ENCODE measurements at places on chromosomes 12 and 14. TPM values are rescaled to one million over a fixed set of nuclear protein-coding genes. Genes with fewer than 3 reads are reported as not detected.
A peak's percentile ranks its signal among the peaks of the same experiment; 100 is the strongest.

DNA sequence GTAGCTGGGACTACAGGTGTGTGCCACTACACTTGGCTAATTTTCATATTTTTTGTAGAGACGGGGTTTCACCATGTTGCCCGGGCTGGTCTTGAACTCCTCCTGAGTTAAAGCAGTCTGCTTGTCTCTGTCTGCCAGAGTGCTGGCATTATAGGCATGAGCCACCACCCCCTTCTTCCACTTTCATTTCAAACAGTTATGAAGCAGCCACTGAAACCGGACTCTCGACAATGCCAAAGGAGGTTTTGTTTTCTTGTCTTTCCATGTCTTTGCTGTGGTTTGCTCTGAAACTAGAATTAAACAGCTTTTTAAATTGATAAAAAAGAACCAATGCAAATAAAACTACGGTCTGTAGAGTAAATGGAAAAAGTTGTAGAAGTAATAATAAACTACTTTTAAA, 30.4 kb downstream of the RAP1B start:
- no peak for DNase-seq

Gene SMIM41
- total RNA-seq, result 0.46 TPM

DNA sequence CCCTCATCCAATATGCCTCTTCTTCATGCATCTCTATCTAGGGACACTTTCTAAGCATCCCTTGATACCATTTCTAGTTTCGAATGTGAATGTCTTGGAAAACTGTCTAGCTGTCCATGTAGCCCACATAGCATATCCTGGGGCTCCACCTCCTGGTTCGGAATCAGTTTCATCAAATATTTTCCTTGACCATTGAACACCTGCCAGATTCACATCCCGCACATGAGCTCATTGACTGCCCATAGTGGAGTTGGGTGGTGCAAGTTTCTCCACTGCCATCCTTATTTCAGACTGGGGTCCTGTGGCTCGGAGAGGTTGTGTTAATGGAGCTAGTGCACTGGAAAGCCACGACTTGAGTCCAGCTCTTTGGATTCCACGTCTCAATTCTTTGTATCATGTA, 58.6 kb upstream of the TMEM263 start:
- no peak for DNase-seq

Gene GDF3
- not detected for total RNA-seq

DNA sequence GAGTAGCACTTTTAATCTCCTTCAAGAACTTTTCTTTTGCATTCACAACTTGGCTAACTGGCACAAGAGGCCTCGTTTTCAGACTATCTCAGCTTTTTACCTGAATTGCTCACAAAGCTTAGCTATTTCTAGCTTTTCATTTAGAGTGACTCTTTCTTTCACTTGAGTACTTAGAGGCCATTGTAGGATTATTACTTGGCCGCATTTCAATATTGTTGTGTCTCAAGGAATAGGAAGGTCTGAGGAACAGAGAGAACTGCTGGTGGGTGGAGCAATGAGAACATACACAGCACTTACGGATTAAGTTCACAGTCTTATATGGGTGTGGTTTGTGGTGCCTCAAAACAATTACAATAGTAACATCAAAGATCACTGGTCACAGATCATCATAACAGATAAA, 224.8 kb upstream of the NPAS3 start:
- no peak for DNase-seq

GRCh38 chr14:94340533-94340932, 17.4 kb upstream of the SERPINA6 start:
- no peak for DNase-seq

- peak; percentile 35 for DNase-seq
These were observed 11.2 kb upstream of the PYGL start for GRCh38 chr14:50955373-50956043.

DNA sequence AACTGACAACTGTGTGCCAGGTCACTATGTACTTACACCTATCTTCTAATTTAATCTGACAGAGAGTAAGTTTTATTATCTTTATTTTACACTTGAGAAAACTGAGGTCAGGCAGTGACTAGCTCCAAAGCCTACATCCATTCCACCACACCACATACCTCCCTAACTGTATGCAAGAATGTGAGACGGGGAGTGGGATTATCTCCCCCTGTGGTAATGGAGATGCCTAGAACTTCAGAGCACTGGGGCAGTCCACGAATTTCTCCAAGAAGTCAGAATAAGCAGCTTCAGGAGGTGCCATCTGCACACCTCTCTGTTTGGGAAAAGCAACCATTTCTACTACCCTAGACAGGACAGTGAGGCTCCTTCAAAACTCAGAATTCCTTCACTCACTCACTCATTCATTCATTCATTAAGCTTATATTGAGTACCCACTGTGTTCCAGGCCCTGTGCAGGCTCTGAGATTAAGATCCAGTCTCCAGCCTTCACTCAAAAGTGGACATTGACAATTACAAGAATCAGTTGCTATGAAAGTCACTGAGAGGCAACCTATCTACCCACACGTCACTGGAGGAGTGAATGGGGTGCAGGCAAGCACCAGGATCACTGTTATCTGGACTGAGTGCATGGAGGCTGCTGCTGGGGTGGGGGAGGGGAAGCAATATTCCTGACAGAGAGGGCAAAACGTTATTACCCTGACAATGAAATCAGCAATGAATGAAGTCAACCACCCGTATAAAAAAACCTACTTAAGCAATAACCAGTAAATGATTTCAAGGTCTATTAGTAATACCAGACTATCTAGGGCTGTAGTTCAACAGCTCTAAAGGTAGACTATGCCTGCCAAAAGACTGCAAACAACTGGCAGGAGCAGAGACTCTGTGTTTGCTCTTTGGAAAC, 18.0 kb downstream of the SLC7A7 start:
- DNase-seq, result no peak

Gene TTC9
- total RNA-seq, result 8.1 TPM

GRCh38 chr14:90061685-90062126, at the start of gene KCNK13:
KCNK13 (plus strand) TSS chr14:90061994; CDS start chr14:90062206, 212 bp downstream.
- DNase-seq, result no peak

GRCh38 chr12:98127336-98127679, 388.1 kb upstream of the TMPO start:
- DNase-seq, result no peak

DNA sequence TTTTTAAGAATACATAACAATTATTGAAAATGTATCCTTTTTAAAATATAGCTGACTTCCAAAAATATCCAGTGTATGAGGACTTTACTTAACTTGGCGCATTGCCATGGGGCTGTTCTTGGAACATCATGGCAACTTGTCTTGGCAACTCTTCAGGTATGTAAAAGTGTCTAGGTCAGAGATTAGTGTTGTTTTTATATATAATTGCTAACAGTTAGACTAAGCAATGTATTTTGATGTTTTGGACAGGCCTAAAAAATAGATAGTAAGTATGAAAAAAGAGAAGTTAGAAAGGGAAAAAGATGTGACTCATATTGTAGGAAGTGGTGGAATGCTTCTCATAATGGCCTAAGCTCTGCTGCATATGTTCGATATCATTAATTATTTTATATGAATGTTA, 70.9 kb downstream of the MON2 start:
- peak; percentile 39 for DNase-seq

Gene P2RX2
- total RNA-seq, result not detected

Gene GNB3
- 3.3 TPM for total RNA-seq

DNA sequence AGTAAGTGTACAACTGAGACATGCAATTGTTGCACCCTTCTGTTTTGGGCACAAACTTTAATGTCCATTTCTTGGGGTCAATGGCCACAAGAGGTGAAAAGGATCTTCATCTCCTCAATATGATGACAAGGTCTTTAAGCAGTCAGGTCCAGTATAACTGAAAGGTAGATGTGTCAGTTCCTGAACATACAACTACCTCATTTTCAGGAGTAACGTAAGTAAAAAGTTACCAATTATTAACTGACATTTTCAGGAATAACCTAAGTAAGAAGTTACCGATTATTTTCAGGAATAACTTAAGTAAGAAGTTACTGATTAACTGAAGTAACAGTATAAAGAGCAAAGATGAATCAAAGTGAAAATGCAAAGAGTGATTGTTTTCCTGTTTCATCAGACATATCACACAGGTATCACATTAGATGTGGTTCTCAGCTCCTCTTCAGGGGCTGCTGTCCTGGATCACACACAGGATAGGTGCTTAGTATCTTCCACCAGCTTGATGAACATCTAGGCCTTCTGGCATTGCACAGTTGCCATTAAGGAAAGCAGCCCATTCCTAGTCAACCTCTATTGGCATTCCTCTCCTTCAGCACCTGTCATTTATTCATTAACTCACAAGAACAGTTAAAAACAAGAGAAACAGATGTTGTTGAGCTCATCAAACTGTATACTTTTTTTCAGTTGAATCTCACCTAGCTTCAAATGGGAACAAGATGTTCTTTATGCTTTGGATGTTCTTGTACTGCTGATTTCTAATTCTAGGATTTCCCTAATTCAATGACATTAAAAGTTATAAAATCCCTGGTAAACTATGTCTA, 200.0 kb downstream of the FOXG1 start:
- no peak for DNase-seq

DNA sequence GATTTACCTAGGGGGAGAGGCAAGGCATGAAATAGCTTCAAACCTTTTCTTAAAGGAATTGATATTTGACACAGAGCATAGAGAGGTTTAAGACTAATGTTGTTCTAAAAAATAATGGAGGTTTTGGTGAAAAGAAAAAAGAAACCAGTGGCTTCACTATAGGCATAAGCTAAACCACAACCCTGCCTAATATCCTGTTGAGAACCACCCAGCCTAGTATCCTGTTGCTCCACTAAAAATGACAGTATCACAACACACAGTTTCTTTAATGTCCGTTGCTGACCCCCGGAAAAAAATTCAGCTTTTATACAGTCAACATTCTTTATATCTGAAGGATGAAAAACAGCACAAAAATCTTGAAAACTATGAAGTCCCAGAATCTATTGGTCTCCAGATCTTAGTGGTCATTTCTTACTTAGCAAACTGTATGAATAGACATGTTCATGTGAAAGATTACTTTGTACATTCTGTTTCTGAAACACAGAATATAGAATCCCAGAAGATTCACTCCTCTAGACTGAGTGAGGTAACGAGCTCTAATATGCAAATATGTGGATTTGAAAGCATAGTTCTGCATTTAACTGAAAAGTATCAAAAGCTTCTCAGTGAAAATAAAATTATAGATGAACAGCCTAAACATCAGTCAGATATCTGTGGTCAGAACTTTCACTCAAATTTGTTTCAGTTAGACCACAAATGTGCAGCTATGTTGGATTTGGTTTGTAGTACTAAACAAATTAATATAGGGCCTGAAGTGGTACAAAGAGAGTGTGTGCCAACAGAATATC, 40.5 kb downstream of the GALC start:
- no peak for DNase-seq

- DNase-seq, result no peak
These were observed 40.0 kb upstream of the NAP1L1 start for GRCh38 chr12:76124456-76124855.

- DNase-seq, result no peak
These were observed 2.6 kb upstream of the PLEKHG3 start for GRCh38 chr14:64701660-64702059.

Gene FAM181A
- total RNA-seq, result not detected

DNA sequence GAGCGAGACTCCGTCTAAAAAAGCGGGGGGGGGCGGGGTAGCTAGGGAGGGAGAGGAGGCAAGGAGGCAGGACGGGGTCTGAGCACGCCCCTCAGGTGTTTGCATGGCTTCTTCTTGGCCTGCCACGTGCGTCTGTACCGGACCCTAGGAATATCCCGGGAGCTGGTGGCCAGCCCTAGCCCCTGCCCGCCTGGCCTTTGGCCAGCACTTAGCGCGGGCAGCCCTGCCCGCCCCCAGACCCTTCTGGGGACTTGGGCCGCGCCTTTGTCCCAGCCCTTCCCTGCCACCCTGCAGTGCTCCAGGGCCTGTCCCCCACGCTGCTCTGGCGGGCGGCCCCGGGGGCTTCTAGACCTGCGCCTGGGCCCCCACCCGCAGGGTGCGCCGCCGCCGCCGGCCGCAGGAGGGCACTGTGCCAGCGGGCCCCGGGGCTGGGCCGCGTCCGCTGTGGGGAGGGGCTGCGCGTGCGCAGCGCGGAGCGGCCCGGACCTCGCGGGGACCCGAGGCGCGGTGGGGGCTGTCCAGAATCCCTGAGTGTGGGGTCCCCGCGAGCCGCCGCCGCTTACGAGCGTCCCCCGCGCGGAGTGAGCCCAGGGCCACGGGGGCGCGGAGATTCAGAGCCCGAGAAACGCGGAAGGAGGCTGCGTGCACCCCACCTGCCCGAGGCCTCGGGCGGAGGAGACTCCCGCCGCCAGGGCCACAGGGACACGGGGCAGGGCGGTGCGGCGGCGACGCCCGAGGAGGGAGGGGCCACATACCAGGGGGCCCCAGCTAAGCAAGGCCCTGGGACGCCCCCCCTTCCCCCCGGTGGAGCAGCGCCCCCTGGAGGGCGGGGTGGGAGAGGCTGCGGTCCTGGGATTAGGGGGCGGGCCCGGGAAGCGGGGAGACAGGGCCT, 21.0 kb downstream of the SLC25A29 start:
- DNase-seq, result peak; percentile 51

- DNase-seq, result no peak
These were observed 101.8 kb upstream of the ATF1 start for GRCh38 chr12:50662116-50662510.

Gene CCDC184
- 5.2 TPM for total RNA-seq

DNA sequence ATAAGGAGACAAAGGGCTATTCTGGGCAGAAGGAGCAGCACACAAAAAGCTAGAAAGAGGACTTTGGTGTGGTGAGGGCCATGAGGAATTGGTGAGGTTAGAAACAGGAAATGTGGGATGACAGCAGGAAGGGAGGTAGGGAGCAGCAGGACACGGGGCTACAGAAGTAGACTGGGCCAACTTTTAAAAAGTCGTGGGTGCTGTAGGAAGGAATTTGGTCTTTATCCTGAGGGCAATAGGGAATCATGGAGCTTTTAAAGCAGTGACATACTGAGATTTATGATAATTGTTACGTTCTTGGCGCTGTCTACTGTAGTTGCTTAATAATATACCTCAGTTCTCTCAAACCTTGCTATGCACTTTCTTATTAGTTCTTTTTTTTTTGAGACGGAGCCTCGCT, 8.2 kb upstream of the CHURC1 start:
- no peak for DNase-seq

Measured in mucosa of gallbladder (tissue), 1 donor.